ENCODE measurements at places on chromosomes 5 and 9.

- peak; percentile 39 for DNase-seq
Observed at GRCh38 chr5:168528521-168529373, at the start of gene FBLL1. Gene FBLL1 (plus strand): TSS chr5:168529305. CDS start chr5:168529505, 200 bp downstream.

- DNase-seq, result no peak
Observed at GRCh38 chr9:110027671-110028081, 180.3 kb downstream of the C9orf152 start.

DNA sequence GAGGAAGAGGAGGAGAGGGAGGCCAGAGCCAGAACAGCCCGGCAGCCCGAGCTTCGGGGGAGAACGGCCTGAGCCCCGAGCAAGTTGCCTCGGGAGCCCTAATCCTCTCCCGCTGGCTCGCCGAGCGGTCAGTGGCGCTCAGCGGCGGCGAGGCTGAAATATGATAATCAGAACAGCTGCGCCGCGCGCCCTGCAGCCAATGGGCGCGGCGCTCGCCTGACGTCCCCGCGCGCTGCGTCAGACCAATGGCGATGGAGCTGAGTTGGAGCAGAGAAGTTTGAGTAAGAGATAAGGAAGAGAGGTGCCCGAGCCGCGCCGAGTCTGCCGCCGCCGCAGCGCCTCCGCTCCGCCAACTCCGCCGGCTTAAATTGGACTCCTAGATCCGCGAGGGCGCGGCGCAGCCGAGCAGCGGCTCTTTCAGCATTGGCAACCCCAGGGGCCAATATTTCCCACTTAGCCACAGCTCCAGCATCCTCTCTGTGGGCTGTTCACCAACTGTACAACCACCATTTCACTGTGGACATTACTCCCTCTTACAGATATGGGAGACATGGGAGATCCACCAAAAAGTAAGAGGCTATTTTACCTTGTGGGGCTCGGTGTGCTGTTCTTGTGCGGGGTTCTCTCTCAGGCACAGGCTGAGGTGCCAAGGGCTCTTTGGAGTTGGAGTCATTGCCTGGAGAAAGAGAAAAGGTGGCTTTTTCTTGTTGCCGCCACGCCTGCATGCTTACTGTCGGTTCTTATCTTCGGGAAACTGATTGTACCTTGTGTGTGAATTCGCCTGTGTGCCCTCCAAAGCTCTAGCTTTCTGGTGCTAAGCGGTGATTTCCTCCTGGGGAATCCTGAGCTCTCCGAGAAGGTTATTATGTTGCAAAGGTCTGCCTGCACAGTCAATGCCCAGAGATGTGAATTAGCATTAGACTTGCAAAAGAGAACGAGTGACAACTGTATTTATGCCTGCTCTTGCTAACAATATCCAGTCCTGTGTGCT is at the start of gene ISL1:
Gene ISL1 (plus strand): TSS at position 318 of the 991 bp plus-strand sequence. CDS start 224 bp downstream, at position 542.
- DNase-seq, result no peak

DNA sequence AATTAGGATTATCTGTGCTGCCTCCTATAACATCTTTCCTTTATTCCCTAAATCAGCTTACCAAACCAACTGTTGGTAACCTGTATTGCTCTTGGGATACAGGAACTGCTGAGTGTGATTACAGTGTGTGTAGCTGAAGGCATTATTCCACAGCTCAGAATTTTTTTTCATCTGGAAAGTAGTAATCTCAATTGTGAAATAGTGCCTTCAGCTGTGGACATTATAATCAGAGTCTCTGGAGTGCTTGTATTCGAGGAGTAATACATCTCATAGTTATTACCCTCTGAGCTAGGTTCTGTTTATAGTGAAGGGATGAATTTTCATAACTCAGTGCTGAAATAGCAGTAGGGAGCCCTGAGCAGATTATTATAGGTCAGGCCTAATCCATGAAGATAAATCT is 199.5 kb downstream of the MAST4 start:
- no peak for DNase-seq

DNA sequence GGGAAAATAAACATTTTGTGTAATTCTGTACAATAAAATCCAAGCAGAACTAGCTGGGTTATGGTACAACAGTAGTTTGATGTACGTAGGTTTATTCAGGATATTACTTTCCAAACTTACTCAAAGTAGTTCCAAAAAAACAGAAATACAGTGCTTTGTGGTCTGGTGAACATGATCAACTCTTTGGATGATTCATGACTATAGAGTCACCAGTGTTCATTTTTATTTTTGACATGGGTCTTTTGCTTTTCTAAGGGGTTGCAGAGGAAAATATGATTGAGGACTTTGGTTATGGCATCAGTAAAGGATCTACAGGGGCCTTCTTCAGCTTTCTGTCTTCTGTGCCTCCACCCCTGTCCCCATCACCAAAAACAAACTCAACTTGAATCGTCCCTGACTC is 127.2 kb downstream of the TLE4 start:
- DNase-seq, result no peak

DNA sequence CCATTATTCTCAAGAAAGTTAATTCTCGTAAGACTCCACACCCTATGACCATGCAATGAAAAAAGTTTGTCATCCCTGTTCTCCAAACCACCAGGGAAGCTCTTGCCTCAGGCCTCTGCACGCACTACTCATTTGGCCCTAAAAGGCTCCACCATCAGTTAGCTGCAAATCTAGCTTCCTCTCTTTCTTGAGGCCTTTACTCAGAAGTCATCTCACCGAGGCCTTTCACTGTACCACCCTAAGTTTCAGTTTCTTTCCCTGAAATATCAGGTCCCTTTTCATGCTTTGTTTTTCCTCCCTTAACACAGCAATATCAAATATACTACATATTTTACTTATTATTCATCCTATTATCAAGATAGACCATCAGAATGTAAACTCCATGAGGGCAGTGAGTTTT is 39.1 kb downstream of the OXCT1 start:
- DNase-seq, result no peak

- no peak for DNase-seq
Observed at GRCh38 chr5:159854916-159855315, 61.4 kb upstream of the ADRA1B start.

DNA sequence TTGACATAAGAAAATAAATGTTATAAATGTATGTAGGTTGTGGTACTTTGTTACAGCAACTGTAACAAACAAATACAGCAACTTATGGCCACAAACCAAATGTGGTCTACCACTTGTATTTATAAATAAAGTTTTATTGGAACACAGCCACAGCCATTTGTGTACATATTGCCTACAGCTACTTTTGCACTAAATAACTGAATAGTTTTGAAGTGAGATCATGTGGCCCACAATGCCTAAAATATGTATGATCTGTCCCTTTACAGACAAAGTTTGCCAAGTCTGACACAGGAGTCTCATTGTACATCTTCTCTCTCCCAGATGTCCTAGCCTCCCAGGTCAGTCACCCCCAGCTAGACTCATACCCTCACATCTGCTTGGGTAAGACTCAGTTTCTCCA is 283.6 kb upstream of the PRDM9 start:
- DNase-seq, result no peak

DNA sequence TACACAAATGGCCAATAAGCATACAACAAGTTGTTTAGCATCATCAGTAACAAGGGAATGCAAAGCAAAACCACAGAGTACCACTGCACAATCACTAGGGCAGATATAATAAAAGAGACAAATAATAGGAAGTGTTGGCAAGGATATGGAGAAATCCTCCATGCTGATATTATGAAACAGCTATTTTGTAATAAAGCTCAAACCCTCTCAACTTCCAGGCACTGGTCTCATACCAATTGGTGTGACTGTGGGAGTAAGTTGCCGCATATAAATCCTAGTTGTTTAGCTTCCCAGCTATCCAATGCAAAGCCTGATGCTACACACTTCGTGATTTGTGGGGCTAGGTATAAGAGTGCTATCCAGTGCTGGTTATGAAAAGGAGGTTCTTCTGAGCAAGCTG is 88.6 kb downstream of the SMIM23 start:
- DNase-seq, result no peak

DNA sequence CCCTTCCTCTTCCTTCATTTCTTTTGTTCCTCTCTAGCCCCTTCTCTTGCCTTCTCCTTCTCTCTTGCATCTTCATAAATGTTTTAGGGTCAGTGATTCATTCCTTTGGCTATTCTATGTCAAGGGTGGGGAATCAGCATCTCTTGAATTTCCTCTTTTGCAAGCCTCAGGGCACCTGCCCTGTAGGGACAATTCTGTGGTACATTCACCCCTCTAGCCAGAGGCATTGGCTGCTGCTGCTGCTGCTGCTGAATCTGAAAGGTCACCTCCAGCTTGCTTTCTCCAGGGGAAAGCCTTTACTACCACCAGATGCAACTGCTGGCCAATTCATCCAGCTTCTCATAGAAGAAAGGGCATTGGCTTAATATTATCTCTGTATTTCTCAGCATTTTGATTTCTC is 87.3 kb downstream of the INSYN2B start:
- DNase-seq, result no peak

DNA sequence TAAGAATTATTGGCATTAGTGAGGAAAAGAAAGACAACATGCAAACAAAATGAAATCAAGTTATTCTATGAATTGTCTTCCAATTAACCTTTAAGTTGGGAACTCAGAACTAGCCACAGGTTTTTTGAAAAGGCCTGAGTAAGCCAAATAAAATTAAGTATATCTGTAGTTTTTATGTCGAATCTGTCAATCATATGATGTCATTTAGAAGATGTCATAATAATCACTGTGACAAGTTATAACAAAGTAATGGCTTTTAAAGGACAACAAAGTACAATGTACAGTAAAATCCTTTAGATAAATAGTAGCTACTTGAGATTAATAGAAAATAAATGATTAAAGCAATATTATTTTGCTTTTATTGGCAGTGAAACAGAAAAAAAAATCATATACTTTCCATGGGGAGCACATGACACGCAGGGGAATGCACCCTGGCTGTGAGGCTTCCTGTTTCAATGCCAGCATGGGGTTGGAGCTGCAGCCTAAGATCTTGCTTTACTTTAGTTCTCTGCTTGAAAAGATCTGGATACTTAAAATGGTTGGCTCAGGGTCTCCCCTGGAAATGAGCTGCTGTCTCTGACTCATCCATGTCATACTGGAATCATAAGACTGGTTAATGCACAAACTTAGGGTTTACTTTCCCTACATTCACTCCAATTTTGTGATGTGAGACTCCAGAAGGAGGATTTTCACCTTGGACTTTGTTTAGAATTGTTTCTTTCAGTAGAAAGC is 284.3 kb downstream of the TAF11L14 start:
- DNase-seq, result no peak

- DNase-seq, result no peak
Observed at GRCh38 chr9:124256517-124257069, 1.2 kb upstream of the NEK6 start.

DNA sequence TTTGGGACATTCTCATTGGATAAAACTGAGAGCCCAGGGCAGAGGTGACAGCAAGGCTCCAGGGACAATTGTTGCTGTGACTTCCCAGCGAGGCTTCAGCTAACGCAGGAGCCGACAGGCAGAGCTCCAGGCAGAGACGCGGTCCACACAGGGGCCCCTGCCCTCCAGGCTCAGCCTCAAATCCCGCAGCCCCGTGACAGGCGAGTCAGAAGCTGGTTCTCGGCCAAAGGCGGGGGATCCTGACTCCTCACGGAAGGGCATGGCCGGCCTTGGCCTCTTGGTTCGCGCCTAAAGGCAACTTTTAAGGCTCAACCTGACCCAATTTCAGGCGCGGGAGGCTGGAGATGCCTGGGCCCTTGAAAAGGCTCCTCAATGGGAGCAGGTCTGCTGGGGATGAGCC is 21.3 kb downstream of the SLC12A7 start:
- no peak for DNase-seq

DNA sequence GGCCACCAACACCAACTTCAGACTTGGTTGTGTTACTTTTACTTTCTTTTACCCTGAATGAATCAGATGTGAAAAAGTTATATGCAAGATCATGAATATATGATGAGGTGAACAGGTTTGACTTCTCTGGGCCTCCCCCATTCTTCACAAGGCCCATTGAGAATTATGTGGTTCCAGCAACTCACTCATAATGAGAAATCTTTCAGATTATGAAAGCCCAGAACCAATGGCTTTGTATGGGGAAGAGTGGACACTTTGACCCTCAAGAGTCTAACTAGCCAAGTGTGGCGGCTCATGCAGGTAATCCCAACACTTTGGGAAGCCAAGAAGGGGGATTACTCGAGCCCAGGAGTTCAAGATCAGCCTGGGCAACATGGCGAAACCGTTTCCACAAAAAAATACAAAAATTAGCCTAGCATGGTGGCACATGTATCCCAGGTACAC is 16.1 kb upstream of the LNPEP start:
- no peak for DNase-seq

- no peak for DNase-seq
Observed at GRCh38 chr5:80190960-80191359, 64.9 kb downstream of the SERINC5 start.

- DNase-seq, result no peak
Observed at GRCh38 chr5:150234576-150235499, 45.0 kb downstream of the SLC6A7 start.

DNA sequence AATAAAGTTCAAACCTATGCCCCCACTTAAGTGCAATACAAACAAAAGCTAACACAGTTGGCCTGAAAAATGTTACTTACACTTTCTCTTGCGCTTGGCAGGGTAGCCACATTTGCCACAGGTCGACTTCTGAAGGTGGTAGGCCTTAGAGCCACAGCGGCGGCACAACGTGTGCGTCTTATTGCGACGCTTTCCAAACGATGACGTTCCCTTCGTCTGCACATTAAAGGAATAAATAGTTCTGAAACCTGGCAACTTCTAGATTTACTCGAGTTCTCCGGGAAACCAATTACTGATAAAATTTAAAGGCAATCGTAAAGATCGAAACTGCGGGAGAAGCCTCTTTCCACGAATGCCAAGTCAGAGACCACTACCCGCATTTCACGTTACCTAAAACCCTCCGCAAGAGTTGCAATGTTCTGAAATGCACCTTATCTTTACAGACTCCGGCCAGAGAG is 602 bp downstream of the RPL37 start:
- peak; percentile 15 for DNase-seq

- no peak for DNase-seq
Observed at GRCh38 chr5:42531611-42532010, 108.4 kb downstream of the GHR start.

- DNase-seq, result peak; percentile 9
Observed at GRCh38 chr5:99169309-99169708, 240.5 kb upstream of the CHD1 start.

- DNase-seq, result no peak
Observed at GRCh38 chr9:107737610-107737986, 248.0 kb upstream of the KLF4 start.

GRCh38 chr9:12191630-12192029 is 501.6 kb upstream of the TYRP1 start:
- no peak for DNase-seq

GRCh38 chr5:180689071-180689694 is 39.8 kb upstream of the FLT4 start:
- no peak for DNase-seq

DNA sequence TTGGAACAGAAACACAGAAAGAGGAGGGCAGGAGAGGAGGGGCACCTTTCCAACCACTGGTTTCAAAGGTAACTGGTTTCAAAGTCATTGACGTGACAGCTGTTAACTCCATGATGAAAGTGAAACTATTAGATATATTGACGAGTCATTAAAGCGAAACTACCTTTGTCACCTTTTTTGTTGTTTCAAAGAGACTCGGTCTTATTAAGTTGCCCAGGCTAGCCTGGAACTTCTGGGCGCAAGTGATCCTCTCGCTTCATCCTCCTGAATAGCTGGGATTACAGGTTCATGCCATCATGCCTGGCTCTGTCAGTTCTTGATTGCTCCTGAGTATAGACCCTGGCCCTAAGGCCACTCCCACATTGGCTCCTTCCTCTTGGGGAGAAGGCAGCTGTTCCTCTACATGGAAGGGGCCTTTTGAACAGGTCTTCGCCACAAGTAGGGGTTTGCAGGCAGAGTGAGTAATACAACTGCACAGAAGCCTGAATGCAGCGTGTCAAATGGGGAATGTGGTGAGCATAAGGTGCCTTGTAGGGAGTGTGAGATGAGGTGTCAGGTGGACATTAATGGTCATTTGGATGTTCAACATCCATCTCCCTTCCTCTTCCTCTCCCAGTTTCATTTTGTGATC is 3.4 kb upstream of the F12 start:
- DNase-seq, result no peak

Measured in spinal cord (tissue), 10 donors.